ENCODE measurements at places on chromosomes 3 and 15.
A peak's percentile ranks its signal among the peaks of the same experiment; 100 is the strongest.

DNA sequence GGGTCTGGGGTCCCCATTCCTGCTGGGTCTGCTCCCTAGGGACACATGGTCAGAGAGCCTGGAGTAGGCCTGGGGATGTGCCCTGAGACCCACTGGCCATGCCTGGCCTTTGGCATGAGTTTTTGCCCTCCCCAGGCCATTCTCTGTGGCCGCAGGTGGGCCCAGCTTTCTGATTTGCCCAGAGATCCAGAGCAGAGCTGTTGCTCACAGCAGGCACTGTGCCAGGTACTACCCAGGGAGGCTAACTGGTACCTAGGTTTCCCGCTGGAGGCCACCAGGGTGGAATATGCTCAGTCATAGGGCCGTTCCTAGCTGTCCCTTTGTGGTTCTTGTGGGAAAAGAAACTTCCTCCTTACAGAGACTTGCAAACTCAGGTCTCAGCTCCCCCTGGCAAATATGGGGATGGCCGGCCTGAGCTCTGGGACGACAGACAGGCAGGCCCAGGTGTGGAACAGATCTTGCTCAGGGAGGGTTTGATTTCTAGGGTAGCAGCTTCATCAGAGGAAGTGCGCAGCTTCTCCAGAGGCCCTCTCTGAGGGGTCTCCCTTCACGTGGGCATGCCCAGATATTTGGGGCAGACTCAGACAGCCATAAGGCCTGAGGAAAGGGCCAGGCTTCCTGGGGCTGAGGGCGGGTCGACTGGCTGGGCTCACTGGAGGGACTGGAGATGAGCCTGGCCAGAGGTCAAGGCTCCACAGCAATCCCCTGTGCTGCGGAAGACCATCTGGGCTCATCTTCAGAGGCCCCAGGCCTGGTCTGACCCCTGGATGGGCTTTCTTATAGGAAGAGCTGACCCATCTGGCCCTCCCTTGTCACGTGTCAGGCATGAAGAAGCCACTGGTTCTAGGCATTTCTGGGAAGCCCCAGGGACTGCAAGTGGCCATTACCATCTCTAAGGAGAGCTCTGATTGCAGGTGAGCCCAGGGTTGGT lies 28.0 kb downstream of the ACAA1 start:
- no peak for DNase-seq

GRCh38 chr15:100348578-100348977 lies 6.8 kb upstream of the ADAMTS17 start:
- no peak for DNase-seq

GRCh38 chr15:89912674-89913396 lies at the start of gene ARPIN:
Gene ARPIN, minus strand, starts transcription at chr15:89912952. Its CDS starts 117 bp downstream, at chr15:89912835.
- no peak for DNase-seq

- no peak for DNase-seq
These were observed 13.3 kb upstream of the PLXNA1 start for GRCh38 chr3:126969586-126969985.

- no peak for DNase-seq
These were observed 2.3 kb downstream of the SUCNR1 start for GRCh38 chr3:151875759-151876158.

DNA sequence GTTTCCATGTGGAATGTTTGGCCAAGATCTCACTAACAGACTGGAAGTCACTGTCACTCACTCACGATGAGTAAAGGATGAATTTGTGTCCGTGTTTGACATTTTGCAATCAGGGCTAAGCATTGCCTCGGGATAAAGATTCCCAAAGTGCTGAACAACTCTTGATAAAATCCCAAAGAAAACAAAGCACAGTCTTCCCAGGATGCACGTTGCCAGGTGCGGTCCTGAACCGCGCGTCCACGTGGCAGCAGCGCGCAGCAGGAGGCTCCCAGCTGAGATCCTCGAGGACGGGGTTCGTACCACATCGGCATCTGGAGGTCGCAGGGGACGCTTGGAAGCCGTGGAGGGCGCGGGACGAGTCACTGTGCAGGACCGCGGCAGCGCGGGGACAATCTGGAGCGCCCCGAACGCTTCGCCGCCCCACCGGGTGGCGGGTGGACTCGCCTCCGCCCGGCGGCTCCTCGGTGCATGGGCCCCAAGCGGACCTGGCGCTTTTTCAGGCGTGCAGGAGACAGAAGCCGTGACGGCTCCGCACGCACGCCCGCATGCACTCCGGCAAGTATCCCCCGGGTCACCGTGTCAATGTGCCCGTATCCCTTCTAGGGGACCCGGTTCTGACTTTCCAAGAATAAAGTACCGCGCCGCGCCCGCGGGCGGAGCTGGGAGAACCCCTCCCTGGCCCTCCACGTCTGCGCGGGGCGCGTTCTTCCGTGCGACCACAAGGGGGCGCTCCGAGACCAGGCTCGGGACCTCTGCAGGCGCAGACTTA lies 17.7 kb downstream of the CPN2 start:
- DNase-seq: peak; percentile 82

- DNase-seq: no peak
These were observed 132.9 kb downstream of the TPRG1 start for GRCh38 chr3:189304465-189305351.

GRCh38 chr15:31252171-31252785 lies 74.4 kb upstream of the KLF13 start:
- DNase-seq: no peak

DNA sequence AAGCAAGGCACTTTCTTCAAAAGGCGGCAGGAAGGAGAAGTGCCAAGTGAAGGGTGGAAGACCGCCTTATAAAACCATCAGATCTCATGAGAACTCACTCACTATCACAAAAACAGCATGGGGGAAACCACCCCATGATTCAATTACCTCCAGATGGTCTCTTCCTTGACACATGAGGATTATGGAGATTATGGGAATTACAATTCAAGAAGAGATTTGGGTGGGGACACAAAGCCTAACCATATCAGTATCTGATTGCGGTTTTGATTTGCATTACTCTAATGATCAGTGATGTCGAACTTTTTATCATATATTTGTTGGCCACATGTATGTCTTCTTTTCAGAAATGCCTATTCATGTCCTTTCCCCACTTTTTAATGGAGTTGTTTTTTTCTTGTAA lies 549.3 kb upstream of the IL12A start:
- no peak for DNase-seq

DNA sequence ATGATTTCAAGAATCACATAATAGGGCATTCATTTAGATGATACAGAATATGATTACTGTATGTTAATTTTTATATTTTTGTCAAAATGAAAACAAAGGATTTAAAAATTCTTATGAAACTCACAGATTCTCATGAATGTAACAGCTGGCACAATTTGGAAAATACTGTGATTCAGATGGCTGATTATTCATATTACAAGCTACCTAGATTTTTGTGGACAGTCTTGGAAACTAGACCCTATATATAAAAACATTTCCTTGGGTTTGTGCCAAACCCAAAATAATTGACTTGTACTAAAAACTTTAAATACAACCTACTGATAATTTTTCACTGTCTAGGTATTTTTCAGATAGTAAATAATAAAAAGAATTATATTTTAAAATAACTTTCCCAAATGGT lies 26.2 kb downstream of the ZBED2 start:
- DNase-seq: no peak

- DNase-seq: no peak
These were observed 34.7 kb downstream of the MOBP start for GRCh38 chr3:39501968-39502837.

DNA sequence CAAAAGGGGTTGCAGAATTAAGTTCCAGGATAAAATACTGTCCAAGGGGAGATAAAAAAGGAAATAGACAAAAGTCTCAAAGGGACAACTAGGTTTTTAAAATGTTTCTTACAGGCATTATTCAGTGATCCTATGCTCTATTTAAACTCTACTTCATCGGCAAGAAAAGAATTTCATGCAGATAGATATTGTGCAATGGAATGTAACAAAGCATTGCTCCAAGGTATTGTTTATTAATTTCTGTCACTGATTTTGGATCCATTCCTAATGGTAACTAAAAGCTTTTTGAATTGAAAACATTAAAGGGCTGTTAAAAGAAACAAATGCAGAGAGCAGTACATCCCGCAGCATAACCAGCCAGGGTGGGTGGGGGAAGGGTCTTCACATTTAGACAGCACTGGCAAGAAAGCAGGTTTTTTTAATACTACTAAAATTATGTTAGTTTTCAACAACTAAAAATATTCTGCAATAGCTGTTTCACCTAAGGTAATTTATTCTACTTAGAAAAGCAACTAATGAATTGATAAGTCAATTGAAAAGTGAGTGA lies 82.9 kb downstream of the THBS1 start:
- no peak for DNase-seq

DNA sequence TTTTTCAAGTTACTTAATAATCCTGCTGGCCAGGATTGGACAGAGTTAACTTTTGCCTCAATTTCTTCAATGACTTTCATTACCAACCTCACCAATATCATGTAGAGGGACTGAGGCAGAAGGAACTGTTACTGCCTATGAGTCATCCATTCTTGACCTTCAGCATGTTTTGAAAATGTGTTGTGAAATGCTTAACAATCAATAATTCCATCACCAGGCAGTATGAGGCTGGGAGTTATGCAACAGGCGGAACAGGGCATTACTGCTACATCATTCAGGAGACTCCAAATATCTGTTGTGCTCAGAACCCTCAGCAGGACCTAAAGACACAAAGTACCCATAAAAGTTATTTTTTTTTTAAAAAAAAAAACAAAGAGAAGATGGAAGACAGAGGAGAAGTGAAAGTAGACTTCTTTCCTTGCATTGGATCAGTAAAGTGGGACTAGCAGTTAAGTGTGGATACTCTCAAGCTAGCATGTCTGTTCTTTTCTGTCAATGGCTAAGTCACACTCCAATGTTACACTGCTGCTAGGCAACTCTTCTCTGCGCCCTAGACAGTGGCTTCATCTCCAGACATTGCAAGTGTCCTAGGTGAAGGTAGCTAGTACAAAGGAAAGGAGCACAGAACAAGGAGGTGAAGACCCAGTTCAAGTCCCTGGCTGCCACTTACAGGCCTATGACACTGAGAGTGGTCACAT lies 184.9 kb upstream of the LPP start:
- DNase-seq: no peak

DNA sequence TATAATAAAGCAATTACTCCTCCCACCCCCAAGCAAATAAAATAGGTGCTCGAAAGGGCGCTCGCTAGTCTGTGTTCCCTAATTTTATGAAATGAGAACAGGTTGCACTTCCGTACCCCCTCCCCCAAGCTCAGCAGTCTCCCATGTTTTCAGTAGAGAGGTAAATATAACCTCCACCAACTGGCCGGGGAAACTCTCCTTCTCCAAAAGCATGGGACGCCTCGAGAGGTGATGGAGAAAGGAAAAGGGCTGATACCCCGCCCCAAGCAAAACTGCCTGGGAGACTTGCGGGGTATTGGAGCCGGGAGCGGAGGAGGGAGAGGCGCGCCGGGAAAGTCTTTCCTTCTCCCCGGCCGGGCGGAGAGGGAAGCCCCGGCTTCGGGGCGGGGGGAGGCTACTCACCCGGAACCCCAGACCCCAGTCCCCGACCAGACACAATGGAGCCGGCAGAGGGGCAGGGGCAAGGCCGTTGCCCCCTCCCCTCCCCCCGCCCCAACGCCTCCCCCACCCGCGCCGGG lies 605 bp downstream of the DCUN1D1 start:
- DNase-seq: no peak

DNA sequence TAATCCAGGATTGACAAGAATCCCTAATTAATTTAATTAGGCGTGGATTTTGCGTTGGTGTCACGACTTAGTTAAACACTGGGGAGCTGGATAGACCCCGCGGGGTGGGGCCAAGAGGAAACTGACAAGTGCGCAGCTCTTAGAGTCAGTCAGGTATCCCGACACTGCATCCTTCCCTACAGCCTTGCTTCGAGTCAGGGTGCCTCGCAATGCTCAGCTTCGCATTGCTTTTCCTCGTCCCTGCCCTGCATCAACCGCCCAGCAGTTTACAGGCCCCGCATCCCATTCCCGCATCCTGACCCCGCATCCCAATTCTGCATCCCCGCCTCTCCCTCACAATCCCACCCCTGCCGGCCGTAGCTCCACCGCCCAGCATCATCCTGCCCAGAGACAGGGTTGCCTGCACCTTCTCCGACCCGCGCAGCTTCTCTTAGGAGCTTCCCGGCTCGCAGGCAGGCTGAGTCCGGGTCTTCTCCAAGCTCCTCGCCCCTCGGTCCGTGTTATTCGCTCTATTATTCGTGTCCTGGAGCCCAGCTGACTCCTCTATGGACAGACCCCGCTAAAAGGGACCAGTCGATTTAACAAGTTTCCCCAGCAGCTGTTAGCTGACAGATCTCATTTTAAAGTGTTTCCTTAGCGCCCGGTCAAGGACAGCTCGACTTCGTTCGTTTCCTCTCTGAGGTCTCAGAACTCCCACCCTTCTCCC lies 699 bp upstream of the SHOX2 start:
- DNase-seq: no peak

GRCh38 chr3:82495655-82496054 lies 734.2 kb upstream of the GBE1 start:
- no peak for DNase-seq

- no peak for DNase-seq
These were observed 10.8 kb downstream of the BHLHE40 start for GRCh38 chr3:4990069-4990468.

DNA sequence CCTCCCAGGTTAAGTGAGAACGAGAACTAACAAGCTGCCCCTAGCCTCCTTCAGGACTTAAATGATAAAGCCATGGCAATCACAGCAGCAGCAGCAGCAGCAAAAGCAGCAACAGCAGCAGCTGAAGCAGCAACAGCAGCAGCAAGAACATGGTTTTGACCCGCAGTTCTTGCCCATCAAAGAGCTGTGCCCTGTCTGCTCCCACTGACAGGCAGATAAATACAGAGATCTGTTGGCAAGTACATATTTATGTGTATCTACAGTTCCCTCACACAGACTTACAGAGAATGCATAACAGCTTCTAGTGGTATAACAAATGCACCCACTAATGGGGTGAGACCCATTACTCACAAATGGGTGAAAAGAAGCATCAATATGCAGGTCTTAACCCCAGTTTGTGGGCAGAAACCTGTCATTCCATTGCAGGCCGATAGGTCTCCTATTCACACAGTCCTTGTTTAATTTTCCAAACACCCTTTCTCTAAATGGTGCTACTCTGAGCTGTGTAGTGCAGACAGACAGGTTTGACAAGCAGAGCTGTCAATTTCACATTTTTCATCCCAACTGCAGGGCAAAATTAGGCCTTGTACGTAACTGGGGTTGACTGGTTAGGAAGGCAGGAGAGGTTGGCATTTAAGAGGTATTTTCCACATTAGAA lies 316.3 kb downstream of the TIGIT start:
- DNase-seq: no peak

DNA sequence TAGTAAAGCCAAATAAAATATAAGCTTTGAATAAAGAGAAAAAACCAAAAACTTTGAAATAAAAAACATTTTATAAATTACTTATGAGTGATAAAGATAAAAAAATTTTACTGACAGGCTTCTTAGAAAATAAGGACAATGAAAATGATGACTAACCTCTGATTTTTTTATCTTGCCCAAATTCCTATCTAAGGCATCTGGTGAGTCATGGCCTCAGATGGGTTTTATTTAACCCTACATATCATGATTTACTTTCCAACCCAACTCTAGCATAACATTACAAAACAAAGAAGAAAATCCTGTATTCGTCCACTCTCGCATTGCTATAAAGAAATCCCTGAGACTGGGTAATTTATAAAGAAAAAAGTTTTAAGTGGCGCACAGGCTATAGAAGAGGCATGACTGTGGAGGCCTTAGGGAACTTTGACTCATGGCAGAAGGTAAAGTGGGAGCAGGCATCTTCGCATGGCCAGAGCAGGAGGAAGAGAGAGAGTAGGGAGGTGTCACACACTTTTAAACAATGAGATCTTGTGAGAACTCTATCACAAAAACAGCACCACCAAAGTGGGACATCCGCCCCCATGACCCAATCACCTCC lies 152.1 kb downstream of the NEK10 start:
- DNase-seq: no peak

Data from dermis microvascular lymphatic vessel endothelial cell (primary cell).